HFFc6 (cell line): ENCODE measurements at places on chromosomes 13 and 19. TPM values are rescaled to one million over a fixed set of nuclear protein-coding genes. Genes with fewer than 3 reads are reported as not detected.

Gene ZIC2
- total RNA-seq, result 1.0 TPM in 1 of 3 replicates, not detected in the others

Gene FCAR
- not detected in 3 replicates for total RNA-seq

Gene FBXO27
- 0.18 to 1.5 TPM (median 0.59 TPM) in 3 replicates for total RNA-seq

Gene ZNF525
- total RNA-seq, result 3.3 to 5.1 TPM (median 3.7 TPM) in 3 replicates
